Posterior cingulate gyrus (tissue), 11 donors: ENCODE measurements at places on chromosomes 7 and 10.

GRCh38 chr10:62985807-62986600 is 147.1 kb upstream of the NRBF2 start:
- DNase-seq: no peak

DNA sequence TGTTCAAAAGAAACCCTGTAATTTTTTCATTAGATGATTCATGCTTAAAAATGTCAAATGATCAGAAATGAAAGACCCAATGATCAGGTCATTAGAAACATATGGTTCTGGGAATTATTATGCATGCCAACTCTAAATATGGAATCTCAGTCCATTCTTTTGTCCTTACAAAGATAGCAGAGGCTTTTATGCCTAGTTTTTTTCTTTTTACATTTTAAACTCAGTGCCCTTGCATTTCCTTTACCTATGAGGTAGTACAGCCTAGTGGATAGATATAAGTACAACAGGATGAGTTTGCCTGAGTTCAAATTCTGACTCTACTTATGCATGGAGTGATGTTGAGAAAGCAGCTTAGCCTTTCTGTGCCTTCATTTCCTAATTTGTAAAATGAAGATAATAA is 392.9 kb downstream of the SUGCT start:
- no peak for DNase-seq

DNA sequence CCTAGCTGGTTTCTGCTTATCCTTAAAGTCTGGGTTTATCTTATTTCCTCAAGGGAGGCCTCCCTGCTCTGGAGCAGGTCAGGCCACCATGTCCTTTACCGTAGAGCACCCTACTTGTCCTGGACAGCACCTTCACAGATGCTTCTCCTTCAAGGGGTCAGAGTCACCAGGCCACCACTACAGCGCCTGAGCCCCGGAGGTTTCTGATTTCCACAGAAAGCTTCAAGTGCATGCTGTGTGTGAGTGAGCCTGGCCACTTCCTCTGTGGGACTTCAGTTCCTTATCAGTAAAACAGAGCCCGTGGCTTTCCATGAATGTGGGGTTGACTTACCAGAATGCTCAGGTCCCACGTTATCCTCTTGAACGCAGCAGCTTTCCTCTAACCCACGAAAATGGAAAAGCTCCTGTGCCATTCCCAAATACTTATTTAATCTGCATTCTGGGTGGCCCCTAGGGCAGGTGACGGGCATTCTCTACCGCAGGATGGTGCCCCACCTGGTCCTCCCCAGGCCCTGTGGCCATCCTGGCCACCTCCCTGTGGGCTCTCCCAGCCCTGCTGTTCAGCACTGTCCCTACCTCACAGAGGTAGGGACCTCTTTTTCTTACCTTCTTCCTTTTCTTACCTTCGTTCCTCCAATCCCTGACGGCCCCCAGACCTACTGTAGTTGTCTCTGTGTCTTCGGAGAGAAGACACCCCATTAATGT is 1.4 kb upstream of the DOCK1 start:
- DNase-seq: no peak

- no peak for DNase-seq
These were observed 23.7 kb downstream of the PHTF2 start for GRCh38 chr7:77822269-77822668.

DNA sequence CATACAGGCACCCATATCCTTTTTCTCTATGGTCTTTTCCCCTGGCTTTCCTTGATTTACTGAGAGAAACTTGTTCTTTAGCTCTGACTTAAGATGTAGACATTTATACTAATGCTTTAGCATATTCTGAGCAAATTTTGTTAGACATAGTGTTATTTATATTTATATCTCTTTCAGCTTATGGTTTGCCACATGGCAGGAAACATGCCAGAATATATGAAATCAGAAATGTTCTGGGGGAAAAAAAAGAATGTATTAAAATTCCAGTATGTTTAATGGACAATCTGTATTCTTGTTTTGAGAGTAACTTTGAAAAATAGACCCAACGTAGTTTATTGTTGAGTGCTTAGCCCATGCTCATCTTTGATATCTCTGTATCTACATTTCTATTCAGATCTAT is 10.1 kb upstream of the GGCT start:
- DNase-seq: no peak

DNA sequence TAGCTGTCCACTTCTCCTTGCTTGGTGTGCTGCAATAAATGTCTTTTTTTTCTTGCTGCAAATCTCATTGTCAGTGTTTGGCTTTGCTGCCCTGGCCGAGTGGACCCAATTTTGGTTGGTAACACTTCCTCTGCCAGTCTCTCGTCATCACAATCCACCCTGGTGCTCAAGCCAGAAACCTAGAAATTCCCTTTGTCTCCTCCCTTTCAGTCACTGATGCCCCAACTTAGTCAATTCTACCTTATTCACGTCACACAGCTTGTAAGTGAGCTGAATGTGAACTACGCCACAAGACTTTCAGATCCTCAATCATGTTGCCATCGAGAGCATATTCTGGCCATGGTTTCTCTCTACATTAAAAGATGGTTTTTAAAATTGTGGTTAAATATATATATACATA is 13.0 kb upstream of the FRA10AC1 start:
- DNase-seq: no peak

- DNase-seq: peak; percentile 49
These were observed 41.8 kb upstream of the LRRC18 start for GRCh38 chr10:48981310-48981907.

DNA sequence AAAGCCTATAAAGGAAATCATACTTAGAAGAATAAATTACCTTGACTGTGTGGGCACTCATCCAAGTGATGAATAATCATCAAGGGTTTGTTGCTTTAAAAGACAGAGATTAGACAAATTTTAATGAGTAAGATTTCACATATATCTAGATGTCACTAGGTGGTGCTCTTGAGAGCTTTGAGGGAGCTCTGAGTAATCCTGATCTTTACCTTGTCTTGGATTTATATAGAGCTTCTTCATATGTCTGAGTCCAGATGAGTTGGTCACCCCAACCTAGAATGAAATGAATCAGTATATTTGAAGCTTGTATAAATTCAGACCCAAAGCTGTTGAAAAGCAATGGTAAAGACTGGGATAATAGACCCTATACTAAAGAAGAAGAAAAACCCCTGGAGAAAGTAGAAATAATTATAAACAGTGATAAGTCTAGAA is 3.7 kb downstream of the AGR2 start:
- no peak for DNase-seq

DNA sequence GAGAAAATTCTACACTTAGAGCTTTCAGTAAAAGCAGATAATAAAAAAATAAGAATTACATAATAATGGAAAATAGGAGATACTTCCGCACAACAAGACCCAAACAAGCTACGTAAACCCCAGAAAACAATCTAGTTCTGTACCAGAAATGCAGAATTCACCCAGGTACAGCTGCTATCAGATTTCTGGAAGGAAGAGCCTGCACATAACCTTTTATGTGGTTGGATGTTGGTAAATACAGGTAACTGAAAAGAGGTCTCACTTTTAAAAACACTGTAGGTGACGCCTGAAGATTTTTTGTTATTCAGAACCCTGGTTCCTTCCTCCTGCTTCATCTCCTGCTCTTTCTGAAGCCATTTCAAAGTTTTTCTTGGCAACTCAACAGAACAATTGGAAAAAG is 29.9 kb downstream of the PANK1 start:
- no peak for DNase-seq

DNA sequence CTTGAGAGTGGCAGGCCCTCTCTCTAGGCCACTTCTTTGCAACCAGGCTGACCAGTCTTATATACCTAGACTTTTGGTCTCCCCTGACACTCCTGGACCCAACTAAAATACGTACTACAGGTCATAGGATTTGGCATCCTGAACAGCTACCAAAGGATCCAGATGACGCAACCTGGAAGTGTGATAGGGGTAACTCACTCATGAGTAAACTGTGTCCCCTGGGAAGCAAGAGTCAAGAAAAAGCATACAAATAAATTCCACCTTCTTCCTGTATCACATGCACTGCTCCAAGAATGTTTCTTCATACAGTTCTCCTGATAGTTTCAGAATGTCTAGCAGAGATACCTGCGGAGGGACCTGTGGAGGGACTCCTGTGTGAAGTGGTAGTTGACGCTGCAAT is 172.3 kb downstream of the MDFIC start:
- DNase-seq: no peak

- DNase-seq: no peak
These were observed 1212.8 kb downstream of the REEP3 start for GRCh38 chr10:64733980-64734379.

DNA sequence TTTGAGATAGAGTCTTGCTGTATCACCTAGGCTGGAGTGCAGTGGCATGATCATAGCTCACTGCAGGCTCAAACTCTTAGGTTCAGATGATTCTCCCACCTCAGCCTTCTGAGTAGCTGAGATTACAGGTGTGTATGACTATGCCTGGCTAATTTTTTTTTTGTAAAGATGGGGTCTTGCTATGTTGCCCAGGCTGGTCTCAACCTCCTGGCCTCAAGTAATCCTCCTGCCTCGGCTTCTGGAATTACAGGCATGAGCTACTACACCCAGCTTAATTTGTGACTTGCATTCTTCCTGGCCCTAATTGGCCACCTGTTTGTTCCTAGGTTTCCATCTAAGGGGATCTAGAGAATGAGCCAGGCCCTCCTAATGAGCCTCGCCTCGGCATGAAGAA is 9.3 kb downstream of the ARHGAP22 start:
- DNase-seq: no peak

DNA sequence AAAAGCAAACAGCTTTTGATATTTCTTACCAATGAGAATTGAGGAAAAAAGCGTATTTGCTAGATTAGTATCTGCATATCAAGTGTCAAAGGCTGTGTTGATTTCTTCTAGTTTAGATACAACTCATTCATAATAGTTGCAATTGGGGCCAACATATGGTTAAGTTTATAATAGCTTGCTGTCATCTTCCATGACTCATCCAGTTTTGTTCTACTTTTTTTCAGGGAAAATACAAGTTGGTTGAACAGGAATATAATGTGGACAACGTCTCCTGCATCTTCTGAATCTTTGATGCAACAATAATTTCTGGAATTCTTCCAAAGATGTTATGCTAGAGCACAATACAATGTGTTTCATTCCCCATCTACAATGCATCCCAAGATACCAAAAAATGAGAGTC is 182.0 kb downstream of the THSD7A start:
- no peak for DNase-seq

DNA sequence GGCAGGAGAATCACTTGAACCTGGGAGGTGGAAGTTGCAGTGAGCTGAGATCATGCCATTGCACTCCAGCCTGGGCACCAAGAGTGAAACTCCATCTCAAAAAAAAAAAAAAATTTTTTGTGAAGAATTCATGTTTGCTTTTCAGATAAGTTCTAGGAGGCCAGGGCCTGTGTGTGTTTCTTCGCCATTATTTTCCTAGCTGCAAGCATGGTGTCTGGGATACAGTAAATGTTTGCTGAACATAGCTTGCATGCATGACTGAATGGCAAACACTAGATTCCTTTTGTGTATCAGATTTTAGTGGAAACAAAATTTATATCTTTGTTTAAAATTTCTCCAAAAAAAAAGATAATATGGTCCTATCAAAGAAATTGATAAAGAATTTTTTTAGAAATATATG is 9.7 kb upstream of the MACC1 start:
- DNase-seq: no peak

DNA sequence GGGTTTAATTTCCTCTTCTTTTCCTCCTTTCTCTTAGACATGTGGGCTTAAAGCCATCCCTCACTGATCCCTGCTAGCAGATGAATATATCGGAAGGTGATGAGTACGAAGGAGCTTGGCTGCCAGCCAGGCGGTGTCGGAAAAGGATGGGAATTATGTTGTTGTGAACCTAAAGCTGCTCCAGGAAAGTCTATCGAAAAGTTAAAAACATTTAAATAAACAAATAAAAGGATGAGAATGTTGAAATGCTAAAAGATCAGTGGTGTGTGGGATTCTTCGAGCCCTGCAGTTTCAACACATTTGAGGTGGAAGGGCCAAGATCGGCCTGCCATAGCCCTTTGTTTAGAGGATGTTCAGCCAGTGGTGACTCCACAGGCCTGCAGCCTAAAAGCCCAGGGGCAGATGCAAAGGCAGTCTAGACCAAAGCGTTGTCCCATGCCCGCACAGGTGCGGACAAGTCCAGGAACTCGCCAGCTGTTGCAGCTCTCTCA is 107.9 kb downstream of the JCAD start:
- DNase-seq: no peak

GRCh38 chr7:111333010-111333409 is 229.3 kb downstream of the IMMP2L start:
- no peak for DNase-seq

DNA sequence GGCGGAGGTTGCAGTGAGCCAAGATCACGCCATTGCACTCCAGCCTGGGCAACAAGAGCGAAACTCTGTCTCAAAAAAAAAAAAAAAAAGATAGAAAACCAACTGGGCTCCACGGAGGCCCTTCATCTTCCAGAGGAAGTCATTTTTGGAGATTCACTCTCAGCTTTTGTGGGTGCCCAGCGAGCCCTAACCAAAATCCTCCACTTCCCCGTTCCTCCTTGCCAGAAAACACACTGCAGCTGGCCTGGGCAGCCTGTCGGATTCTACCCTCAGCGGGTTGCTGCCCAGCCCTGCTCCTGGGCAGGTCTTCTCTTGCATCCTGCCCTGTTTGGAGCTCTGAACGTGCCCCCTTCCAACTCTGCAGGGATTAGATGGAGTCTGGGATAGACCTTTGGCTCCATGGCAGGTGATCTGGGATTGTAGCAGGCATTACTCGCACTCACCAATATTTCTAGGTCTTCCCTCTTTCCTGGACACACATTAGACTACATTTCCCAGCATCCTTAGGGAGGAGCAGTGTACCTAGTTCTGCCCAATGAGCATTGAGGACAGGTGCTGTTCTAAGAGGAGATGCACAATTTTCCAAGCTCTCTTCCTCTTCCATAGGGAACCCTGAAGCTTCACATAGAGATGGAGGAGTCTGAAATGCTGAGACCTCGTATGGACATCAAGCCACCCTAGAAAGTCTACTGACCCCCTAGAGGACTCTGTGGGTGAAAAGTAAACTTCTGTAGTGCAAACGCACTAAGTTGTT is 4.6 kb downstream of the GRID2IP start:
- no peak for DNase-seq

DNA sequence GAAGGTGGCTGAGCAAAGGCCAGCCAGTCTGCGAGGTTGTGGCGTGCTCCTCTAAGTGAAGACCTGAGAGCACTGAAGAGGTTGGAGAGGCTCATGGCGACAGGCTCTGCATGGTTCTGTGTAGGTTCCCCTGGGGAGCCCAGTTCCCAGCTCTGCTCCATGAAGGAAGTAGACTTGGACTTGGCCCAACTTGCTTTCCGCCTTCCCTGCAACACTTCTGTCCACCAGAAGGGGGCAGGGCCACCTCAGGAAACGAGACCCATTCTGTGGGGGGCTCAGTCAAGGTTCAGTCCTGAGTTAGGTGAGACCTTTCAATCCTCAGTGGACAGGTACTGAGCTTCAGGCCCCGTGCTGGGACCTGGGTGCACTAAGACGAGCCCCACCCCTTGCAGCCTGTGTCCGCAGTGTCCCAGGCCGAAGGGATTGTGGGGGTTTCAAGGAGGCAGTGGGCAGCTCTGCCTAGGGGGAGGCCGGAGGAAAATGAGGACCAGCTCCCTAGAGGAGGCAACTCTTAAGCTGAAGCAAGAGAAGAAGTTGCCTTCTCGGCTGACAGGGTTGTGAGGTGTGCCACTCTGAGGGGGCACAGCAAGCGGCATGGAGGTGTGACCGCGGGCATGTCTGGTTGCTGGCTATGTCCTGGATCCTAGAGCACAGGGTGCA is 15.0 kb upstream of the PCBD1 start:
- DNase-seq: peak; percentile 52

- no peak for DNase-seq
These were observed 29.6 kb downstream of the HIBADH start for GRCh38 chr7:27633062-27633461.
